ENCODE measurements at places on chromosomes 13 and 19. TPM values are rescaled to one million over a fixed set of nuclear protein-coding genes. Genes with fewer than 3 reads are reported as not detected.

The MADCAM1 gene
- 1.2 TPM for total RNA-seq

The EPS8L1 gene
- not detected for total RNA-seq

The RNF17 gene
- not detected for total RNA-seq

The ZGLP1 gene
- 10.0 TPM for total RNA-seq

The CYP2A7 gene
- not detected for total RNA-seq

The TNNT1 gene
- total RNA-seq: not detected

The GNG7 gene
- 8.5 TPM for total RNA-seq

The CRX gene
- not detected for total RNA-seq

The ZNF823 gene
- total RNA-seq: 7.2 TPM

The HIPK4 gene
- 0.18 TPM for total RNA-seq

The SIX5 gene
- total RNA-seq: 1.8 TPM

The ICAM5 gene
- total RNA-seq: not detected

The SIGLEC10 gene
- total RNA-seq: 0.68 TPM

The LRRC63 gene
- 0.52 TPM for total RNA-seq

The RPL18 gene
- total RNA-seq: 2,437 TPM

The PRR22 gene
- total RNA-seq: 8.9 TPM
